ENCODE measurements at places on chromosomes 5 and 9.
A peak's percentile ranks its signal among the peaks of the same experiment; 100 is the strongest.

DNA sequence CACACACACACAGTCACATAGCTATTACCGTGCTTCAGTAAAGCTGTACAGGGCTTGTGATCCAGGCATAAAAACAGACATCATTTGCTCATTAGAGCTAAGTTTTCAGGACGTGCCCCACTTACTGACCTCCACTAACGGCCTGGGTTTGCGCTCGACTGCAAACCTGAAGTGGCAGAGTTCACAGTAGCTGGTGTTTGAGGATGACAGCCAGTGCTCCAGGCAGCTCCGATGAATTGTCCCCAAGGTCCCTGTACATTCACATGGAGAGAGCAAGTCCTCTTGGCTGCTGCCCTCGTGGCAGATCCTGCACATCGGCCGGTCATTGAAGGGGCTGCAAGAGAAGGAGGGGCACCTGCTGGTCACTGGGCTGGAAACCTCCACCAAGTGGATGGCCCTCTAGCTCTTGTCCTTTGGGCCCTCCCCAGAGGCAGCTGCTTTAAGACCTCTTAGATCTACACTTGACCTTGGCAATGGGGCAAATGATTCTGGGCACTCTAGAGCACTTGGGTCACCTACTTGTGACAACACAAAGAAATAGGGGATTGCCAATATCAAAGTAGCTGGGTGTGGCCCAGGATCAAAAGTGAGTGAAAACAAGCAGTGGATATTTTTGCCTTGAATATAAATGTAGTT lies 115.4 kb downstream of the MARCHF3 start:
- no peak for DNase-seq

DNA sequence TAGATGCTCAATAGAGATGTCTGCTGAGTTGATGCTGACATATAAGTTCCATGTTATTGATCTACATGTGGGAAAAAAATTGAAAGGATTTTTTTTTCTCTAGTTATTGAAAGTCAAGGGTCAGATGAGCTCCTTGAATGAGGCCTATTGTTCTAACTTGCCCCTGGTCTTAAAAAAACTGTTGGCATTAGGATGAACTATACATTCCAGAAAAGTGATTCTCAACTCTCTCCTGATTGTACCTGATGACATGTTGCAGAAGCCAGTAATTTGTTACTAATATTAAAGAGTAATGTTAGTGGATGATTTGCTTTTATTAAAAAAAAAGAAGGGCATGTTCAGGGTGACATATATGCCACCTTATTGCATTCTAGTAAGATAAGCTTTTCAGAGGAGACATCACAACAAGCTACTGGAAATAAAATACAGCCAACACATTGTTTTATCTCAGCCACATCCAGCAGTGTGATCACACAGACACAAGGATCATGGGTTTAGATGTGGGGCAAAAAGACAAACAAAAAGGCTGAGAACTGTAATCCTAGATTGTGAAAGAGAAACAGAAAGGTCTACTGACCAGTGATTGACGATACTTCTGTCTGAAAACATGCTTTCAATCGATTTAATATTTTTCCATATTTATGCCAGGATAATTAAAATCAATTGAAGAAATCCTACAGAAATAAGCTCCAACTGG lies 1314.1 kb upstream of the C9orf72 start:
- no peak for DNase-seq

GRCh38 chr5:73280821-73281746 lies 108.1 kb downstream of the TMEM174 start:
- peak; percentile 44 for DNase-seq

GRCh38 chr5:25160891-25161290 lies 516.1 kb upstream of the CDH10 start:
- DNase-seq = no peak

DNA sequence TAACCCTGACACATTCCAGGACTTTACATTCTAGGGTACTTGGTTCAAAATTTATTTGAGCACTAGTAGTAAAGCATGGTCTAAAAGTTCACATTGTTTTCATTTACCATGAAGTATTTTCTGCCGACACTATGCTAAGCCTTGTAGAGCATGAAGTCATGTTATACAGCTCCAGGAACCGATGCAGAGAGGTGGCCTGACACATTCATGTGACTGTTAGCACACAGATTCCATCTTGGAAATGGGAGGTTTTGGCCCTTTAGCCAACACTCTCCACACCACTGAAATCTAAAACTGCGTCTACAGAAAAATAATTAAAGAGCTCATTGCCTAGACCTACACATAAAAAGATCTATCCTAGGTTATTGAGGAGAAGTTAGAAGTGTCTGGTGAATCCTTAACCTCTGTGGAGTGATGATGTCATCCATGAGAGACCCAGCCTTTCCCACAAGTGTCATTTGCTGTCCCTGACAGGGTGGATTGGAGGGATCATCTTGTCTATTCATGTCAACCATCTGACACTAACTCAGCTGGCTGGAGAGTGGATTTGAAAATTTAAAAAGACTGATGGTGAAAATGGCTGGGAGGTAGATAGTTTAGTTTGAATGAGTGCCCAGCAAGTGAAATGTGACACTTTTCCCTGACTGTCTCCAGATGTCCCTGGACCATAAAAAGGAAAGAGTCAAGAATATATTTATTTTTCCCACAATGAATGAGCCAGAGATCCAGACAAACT lies 1.3 kb downstream of the RANBP3L start:
- DNase-seq = no peak

GRCh38 chr5:150058480-150059126 lies 27.8 kb downstream of the CSF1R start:
- no peak for DNase-seq

DNA sequence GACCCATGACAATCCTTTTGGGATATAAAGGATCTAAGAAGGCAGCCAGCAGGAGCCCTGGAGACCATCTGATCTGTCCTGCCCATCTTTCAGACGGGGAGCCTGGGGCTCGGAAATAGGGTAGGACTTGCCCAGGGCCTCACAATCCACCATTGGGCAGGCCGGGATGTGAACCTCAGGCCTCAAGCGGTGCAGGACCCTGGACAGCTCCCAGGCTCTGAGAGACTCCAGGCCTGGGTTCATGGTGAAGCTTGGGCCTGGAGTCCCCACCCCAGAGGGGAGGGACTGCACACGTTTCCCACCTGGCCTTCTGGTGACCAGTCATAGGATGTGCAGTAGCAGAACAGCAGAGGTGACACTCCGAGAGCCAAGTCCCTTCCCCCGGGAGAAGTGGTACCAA lies 36.6 kb upstream of the RAPGEF1 start:
- no peak for DNase-seq
